ENCODE measurements at places on chromosomes 6 and 20. TPM values are rescaled to one million over a fixed set of nuclear protein-coding genes. Genes with fewer than 3 reads are reported as not detected.

ULBP2 gene
- total RNA-seq, result 0.50 TPM

SIRPB2 gene
- total RNA-seq, result not detected

HCRTR2 gene
- total RNA-seq, result not detected

ADGRF5 gene
- total RNA-seq, result not detected

RAET1L gene
- total RNA-seq, result not detected

KIAA0408 gene
- total RNA-seq, result 4.4 TPM

LEMD2 gene
- total RNA-seq, result 74.1 TPM

NKX2-2 gene
- total RNA-seq, result not detected

OR14J1 gene
- not detected for total RNA-seq

- H3K27ac ChIP-seq, result no peak overlapping the region
- no peak overlapping the region for H3K4me3 ChIP-seq
- H3K36me3 ChIP-seq, result peaks cover 21% of the 10 kb centered on the region
Observed at GRCh38 chr6:155252581-155252980, 11.2 kb upstream of the CLDN20 start.

DNA sequence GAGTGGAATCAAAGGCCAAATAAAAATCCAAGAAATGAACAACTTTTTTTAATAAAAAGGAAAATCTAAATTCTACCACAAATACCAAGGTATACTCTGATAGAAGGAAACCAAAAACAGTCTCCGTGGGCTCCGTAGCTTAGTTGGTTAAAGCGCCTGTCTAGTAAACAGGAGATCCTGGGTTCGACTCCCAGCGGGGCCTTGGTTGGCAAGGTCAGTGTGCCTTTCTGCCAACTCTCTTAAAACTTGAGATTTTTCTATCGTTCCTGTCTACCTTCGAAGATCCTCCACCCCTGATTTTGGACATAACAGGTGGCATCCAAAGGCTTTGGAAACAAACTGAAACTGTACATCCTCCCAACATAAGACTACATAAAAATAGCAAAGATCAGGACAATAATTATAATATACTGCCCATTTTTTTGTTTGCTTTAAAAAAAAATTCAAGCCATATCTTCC, 197.9 kb downstream of the TRIM27 start:
- DNase-seq, result no peak
- H3K4me3 ChIP-seq, result no peak overlapping the region
- H3K27me3 ChIP-seq, result peaks cover 68% of the 10 kb centered on the region
- H3K36me3 ChIP-seq, result no peaks in the 10 kb centered on the region
- H3K4me1 ChIP-seq, result peaks cover 21% of the 10 kb centered on the region

GRCh38 chr20:42894483-42894882, 295.2 kb downstream of the PTPRT start:
- no peaks in the 10 kb centered on the region for H3K4me1 ChIP-seq
- H3K27me3 ChIP-seq, result no peaks in the 10 kb centered on the region
- no peak overlapping the region for H3K27ac ChIP-seq
- H3K36me3 ChIP-seq, result no peaks in the 10 kb centered on the region

GRCh38 chr6:107662333-107662732, 161.8 kb downstream of the SCML4 start:
- no peak overlapping the region for H3K27ac ChIP-seq
- peaks cover 44% of the 10 kb centered on the region for H3K4me1 ChIP-seq
- H3K36me3 ChIP-seq, result peaks cover 10% of the 10 kb centered on the region
- H3K27me3 ChIP-seq, result peaks cover 3% of the 10 kb centered on the region
- DNase-seq, result no peak

DNA sequence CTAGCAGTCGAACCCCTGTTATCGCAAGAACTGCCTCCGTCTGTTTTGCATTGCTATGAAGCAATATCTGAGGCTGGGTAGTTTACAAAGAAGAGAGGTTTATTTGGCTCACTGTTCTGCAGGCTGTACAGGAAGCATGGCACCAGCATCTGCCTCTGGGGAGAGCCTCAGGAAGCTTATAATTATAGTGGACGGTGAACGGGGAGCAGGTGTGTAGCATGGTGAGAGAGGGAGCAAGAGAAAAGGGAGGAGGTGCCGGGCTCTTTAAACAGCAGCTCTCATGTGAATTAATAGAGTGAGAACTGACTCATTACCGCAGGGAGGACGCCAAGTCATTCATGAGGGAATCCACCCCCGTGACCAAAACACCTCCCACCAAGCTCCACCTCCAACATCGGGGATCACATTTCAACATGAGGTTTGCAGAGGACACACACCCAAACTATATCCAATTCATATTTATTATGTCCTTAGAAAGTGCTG, 172.6 kb upstream of the KCNG1 start:
- H3K36me3 ChIP-seq, result no peaks in the 10 kb centered on the region
- no peak overlapping the region for H3K4me3 ChIP-seq
- no peaks in the 10 kb centered on the region for H3K27me3 ChIP-seq
- H3K27ac ChIP-seq, result no peak overlapping the region

- no peaks in the 10 kb centered on the region for H3K36me3 ChIP-seq
- no peak overlapping the region for H3K4me3 ChIP-seq
- no peaks in the 10 kb centered on the region for H3K27me3 ChIP-seq
- H3K27ac ChIP-seq, result no peak overlapping the region
- no peak for DNase-seq
Observed at GRCh38 chr6:135267085-135267484, 86.0 kb downstream of the MYB start.

DNA sequence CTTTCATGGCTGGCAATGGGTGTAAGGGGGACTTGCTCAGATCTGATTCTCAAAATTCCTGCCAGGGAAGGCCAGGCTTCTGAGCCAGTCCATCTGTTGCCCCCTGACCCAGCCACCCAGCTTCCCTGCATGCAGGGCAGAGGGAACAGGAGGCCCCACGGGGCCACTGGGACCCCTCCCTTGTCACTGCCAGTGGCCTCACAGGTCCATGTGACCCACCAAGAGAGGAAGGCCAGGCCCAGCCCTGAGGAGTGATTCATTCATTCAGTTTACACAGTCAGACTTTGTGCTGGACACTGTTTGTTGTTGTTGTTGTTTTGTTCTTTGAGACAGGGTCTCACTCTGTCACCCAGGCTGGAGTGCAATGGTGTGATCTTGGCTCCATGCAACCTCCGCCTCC, 39.5 kb downstream of the UBE2V1 start:
- H3K27ac ChIP-seq, result no peak overlapping the region
- H3K36me3 ChIP-seq, result no peaks in the 10 kb centered on the region
- peaks cover 4% of the 10 kb centered on the region for H3K27me3 ChIP-seq

- H3K27me3 ChIP-seq, result no peaks in the 10 kb centered on the region
- H3K27ac ChIP-seq, result no peak overlapping the region
- no peaks in the 10 kb centered on the region for H3K36me3 ChIP-seq
- H3K4me3 ChIP-seq, result no peak overlapping the region
- H3K4me1 ChIP-seq, result peaks cover 5% of the 10 kb centered on the region
- no peak for DNase-seq
Observed at GRCh38 chr20:8369311-8369710, 237.2 kb downstream of the PLCB1 start.

- peaks cover 49% of the 10 kb centered on the region for H3K27me3 ChIP-seq
- H3K36me3 ChIP-seq, result no peaks in the 10 kb centered on the region
- H3K27ac ChIP-seq, result no peak overlapping the region
- DNase-seq, result no peak
- H3K4me3 ChIP-seq, result no peak overlapping the region
Observed at GRCh38 chr20:4533368-4534133, 188.2 kb upstream of the PRND start.

DNA sequence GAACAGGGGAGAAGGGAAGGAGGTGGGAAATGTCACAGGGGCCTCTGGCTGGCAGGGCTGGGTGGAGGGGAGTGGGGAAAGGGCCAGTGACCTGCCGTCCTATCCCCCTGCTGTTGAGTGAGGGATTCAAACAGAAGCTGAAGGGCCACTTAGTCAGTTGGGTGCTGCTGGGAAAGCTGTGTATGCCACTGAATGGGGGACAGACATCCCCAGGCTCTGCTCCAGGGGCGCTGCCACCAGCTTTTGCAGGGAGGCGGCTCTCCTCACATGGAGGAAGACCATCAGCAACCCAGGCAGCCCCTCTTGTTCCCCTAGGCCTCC, 50.0 kb downstream of the MDGA1 start:
- no peak for DNase-seq
- peaks cover 22% of the 10 kb centered on the region for H3K36me3 ChIP-seq
- no peak overlapping the region for H3K4me3 ChIP-seq
- no peak overlapping the region for H3K27ac ChIP-seq

DNA sequence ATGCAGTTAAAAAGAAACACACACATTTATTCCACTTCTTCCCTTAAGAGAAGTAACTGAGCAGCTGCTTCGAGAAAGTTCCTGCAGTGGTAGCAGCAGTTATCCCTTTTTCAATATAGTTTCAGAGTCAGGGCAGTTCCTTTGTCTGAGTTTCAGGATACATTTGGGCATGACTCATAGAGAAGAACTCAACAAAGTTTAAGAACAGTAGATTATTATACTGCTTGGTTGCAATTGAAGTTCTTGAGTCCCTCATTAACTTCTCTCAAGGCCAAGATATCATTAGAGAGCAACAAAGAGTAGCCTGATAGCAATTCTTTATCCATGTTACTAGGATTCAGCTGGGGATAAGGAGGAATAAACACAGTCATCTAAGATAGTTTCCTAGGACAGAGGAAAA, 54.4 kb downstream of the TPD52L1 start:
- H3K27me3 ChIP-seq, result peaks cover 12% of the 10 kb centered on the region
- no peak overlapping the region for H3K4me3 ChIP-seq
- no peak overlapping the region for H3K27ac ChIP-seq
- H3K4me1 ChIP-seq, result no peaks in the 10 kb centered on the region
- H3K36me3 ChIP-seq, result no peaks in the 10 kb centered on the region
- no peak for DNase-seq

DNA sequence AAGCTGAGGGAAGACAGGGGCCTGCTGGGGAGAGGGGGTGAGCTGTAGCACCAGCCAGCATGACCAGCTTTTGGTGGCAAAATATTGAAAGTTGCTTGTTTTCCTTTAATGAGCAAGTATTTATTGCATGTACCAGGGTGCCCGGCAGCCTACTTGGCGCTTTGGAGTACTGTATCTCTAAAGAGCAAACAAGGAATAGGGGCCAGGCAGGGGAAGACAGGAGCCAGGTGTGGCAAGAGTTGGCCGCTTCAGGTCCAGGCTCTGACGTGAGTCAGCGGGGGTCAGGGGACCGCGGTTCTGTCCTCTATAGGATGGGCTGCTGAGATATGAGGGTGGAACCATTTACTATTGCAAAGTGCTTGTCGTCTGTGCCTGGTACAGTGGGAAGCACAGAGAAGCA, 63.1 kb downstream of the PSMG4 start:
- peaks cover 20% of the 10 kb centered on the region for H3K27me3 ChIP-seq
- H3K4me1 ChIP-seq, result peaks cover 19% of the 10 kb centered on the region
- no peak overlapping the region for H3K27ac ChIP-seq
- DNase-seq, result no peak

DNA sequence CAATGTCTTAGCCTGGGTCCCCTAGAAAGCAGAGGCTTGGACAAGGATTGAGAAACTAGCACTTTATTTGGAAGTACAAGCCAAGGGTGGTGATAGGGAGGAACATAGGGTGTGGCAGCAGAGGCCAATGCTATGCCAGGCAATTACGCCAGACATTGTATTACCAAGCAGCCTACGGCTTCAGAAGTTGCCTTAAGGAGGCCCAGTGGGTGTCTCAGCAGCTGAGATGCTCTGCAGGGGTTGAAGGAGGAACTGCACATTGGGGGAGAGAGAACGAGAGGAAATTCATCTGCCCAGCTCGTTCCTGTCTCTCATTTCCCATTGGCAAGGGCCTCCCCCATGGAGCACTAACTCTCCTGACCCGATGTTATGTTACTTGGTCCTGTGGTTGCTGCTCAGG, 859 bp downstream of the C20orf202 start:
- no peak overlapping the region for H3K27ac ChIP-seq
- peaks cover 12% of the 10 kb centered on the region for H3K27me3 ChIP-seq
- peaks cover 8% of the 10 kb centered on the region for H3K4me1 ChIP-seq
- DNase-seq, result no peak
